ENCODE measurements at places on chromosomes 3 and 15. TPM values are rescaled to one million over a fixed set of nuclear protein-coding genes. Genes with fewer than 3 reads are reported as not detected.

GRCh38 chr3:49035281-49035680, 6.1 kb upstream of the IMPDH2 start:
- no peak for DNase-seq

GRCh38 chr15:70486451-70487386, 276.6 kb downstream of the UACA start:
- DNase-seq, result no peak

- DNase-seq, result no peak
Observed at GRCh38 chr3:168583977-168584376, 488.3 kb upstream of the GOLIM4 start.

DNA sequence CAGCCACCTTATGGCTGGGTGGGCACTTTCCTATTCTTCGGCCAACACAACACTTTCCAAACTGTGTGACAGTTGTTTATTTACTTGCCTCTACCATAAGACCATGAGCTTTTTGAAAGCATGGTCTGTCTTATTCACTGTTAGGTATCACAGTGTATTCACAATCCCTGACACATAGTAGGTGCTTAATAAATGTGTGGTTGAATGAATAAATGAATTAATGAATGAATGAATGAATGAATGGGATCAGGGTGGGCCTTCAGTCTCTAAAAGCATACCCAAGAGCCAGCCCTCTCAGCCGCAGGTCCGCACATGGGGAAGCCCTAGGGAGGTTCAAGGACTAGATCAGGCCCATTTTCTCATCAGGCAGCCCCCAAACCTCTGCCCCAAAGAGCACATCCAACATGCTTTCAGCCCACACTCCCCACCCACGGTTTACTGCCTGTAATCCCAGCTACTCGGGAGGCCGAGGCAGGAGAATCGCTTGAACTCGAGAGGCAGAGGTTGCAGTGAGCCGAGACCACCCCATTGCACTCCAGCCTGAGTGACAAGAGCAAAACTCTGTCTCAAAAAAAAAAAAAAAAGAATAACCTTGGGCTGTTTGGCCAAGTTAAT, 95.9 kb downstream of the LIPC start:
- DNase-seq, result no peak

DNA sequence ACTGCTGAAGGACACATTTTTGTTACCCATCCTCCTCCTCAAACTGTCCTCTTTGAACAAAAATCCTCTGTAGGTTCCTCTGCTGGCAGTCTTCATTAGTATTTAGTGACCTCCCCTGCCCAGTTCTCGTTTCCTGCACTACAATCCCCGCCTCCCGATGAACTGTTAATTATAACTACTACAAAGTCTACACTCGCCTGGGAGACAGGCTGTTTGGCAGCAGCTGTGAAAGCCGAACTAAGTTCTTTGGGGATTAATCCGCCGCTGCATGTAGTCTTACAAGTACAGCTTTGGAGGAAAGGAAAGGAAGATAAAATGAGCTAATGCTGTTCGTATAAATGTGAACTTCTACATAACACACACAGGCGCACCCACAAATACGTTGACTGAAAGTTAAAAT, 160.0 kb upstream of the WNT5A start:
- DNase-seq, result no peak

The SNX4 gene
- polyA plus RNA-seq, result 18.8 TPM

The CFAP161 gene
- 0.32 TPM for polyA plus RNA-seq

The CD96 gene
- 0.26 TPM for polyA plus RNA-seq

The INKA1 gene
- 8.6 TPM for polyA plus RNA-seq
